ENCODE measurements at places on chromosomes 5 and 9. TPM values are rescaled to one million over a fixed set of nuclear protein-coding genes. Genes with fewer than 3 reads are reported as not detected.

GRCh38 chr5:32331935-32332274 is 19.2 kb upstream of the MTMR12 start:
- no peak for DNase-seq

GRCh38 chr5:7436521-7436920 is 40.6 kb downstream of the ADCY2 start:
- no peak for DNase-seq

Gene ITK
- total RNA-seq = 306 TPM

GRCh38 chr5:72821776-72822175 is 5.3 kb downstream of the TNPO1 start:
- DNase-seq = no peak

DNA sequence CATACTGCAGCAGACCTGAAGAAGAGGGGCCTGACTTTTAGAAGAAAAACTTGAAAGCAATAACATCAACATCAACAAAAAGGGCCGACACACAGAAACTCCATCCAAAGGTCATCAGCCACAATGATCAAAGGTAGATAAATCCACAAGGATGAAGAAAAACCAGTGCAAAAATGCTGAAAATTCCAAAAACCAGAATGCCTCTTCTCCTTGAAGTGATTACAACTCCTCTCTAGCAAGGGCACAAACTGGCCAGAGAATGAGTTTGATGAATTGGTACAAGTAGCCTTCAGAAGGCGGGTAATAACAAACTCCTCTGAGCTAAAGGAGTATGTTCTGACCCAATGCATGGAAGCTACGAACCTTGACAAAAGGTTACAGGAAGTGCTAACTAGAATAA is 186.2 kb upstream of the RAI14 start:
- no peak for DNase-seq

- DNase-seq = no peak
Observed at GRCh38 chr5:78755822-78756429, 107.4 kb upstream of the LHFPL2 start.

- no peak for DNase-seq
Observed at GRCh38 chr9:111036946-111037345, 1.3 kb downstream of the LPAR1 start.

Gene MYMK
- total RNA-seq = not detected

DNA sequence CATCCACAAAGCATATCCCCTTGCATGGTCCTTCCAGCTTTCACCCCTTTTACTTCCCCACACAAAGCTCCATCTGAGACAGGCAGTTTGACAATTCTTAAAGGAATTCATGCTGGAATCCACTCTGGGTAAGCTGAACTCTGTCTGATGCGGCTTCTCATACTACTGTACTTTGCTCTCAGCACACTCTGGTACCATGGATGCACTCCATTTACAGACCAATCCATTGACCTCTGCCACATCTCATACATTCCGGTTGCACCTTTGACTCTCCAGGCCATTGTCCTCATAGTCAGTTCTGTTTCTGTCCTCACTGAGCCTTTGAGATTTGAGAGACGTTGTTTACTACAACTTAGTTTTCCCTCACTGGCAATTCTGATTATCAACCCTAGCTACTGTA is 12.2 kb downstream of the SPATA9 start:
- no peak for DNase-seq

DNA sequence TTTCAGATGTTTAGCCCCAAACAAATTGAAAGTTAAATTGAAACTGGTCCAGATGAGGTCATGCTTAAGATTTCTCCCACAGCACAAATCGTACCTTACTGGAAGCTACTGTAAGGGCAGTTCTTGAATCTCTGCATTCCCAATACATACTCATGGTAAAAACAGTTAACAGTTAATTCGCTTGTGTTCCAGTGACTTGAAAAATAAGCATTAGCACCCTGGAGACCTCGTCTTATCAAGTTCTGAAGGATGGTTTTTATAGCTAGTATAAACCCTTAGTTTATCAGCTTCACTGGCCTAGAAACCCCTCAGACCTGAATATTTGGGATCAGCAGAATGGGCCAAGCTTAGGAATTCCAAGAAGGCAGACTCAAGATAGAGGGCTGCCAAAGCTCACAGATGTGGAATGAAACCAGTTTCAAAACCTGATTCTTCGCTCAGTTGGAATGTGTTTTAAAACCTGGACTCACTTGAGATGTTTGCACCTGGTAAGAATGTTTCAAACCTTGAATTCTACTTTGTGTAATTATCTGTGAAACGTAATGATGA is 103.6 kb downstream of the C9orf152 start:
- no peak for DNase-seq

Gene INSL4
- total RNA-seq = not detected

Data from activated CD4-positive, alpha-beta T cell treated with anti-CD3 and anti-CD28 coated beads, Interleukin-2, amount 10 ng/mL, durations not matched to agents 7 days and 5 days (primary cell).